ENCODE measurements at places on chromosomes 12 and 14.

- DNase-seq, result no peak
These were observed 30.2 kb downstream of the LEMD3 start for GRCh38 chr12:65199604-65200003.

- DNase-seq, result no peak
These were observed 6.0 kb upstream of the ACOT6 start for GRCh38 chr14:73606271-73606670.

GRCh38 chr12:21962236-21962635 is 21.0 kb upstream of the ABCC9 start:
- DNase-seq, result no peak

DNA sequence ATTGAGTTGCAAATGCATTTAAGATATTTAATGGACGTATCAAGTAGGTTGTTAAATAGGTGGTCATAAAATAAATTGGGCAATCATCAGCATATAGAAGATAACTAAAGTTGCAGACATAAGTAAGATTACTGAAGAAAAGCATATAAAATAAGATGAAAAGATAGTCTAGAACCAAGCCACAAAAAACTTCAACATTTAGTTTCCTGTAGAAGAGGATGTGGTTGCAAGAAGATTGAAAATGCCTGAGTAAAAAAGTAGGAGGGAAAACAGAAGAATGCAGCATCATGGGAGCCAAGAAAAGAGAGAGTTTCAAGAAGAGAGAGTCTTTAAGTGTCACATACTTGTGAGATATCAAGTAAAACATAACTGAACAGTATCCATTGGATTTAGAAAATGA is 17.6 kb upstream of the SLC16A7 start:
- DNase-seq, result no peak

DNA sequence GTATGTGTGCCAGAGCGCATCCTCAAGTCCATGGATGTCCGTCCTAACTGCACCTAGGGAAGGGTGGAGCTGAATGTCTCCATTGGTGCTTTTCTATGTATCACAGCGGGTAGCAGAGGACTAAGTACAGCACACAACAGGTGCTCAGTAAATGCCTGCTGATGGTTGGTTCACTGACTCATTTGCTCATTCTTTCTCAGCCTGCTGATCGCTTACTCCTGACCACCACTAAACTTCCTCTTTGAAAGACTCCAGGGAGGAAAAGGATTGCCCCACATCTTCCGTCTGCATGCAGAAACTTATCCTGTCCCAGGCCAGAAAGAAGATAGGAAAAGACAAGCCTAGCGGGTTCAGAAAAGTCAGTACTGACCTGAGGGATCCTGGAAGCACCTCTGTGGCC is 66.3 kb downstream of the B4GALNT3 start:
- DNase-seq, result no peak

DNA sequence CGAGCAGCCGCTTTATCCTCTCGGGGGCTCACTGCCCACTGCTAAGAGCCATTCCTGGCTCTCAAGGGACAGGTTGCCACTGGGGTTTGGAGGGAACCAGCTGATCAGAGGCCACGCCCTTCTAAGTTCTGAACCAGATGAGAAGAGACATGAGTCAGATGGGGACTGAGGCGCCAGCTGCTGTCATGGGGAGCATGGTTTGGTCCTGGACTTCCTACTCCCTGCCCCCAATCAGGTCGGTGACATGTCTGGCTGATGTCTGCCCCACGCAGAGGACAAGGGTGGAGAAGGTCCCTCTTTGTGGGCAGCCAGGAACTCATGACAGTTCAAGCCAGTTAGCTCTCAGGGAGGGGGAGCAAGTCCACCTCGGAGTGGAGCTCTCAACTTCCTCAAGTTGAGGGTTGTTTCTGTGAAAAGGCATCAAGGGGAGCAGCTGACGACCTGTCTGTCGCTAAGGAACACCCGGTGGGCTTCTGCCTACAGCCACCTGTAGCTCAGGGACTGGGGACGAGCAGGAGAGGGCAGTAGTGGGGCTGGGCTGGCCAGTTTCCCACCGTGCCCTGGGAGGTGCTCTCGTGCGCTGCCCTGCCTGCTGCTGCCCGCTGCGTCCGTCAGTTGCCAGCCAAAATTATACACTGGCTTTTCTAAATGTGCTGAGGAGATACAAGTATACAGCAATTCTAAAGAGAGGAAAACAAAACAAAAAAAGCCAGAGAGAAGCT is 20.5 kb downstream of the PSMC1 start:
- no peak for DNase-seq

GRCh38 chr12:11615481-11615880 is 34.0 kb upstream of the ETV6 start:
- no peak for DNase-seq

DNA sequence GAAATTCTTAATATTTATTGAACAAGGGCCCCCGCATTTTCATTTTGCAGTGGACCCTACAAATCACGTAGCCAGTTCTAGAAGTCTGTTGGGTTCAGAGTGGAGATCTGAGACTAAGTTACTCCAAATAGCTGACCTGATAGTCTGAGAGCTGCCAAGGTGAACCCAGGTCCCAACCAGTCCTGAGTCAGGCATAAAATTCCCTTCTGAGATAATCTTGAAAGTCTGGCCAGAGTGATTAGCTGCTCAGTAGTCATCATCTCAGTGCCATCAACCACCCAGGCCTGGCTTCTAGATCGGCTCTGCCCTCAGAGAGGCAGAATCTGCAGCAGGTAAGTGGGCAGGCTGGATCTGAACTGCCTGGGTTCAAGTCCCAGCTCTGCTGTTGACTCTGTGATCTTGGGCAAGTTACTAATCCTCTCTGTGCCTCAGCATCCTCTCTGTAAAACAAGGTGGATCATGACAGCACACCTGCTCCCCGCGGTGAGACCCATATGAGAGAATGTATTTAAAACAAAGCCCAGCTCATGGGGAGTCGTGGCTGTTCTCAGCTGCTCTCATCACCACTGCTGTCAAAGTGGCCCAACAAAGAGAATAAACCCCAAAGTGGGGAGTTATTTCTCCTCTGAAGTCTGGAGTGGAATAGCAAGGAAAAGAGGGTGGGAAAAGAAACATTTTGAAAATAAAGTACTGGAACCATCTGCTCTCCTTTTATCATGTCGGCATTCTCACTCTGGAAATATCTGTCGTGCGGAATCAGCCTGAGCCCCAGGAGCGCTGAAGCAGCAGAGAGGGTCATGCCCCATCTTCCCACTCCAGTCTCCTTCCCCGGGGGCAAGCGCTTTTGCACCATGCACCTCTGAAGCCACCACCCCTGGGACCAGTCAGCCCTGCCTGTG is 193.3 kb downstream of the DPF3 start:
- no peak for DNase-seq

DNA sequence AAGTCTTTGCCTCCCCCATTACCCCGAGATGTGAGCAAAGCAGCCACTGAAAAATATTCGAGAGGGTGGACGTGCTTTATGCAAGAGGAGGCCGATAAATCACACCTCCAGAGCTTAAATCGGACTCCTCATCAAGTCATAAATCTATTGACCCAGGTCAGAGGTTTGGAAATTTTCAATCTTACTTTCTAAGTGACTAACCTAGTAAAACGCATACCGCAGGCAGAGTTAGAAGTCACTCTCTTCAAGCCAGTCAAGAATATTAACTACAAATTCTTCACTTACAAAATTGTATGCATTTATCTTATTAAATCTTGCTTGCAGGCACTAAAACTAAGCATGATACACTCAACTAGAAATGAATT is 34.9 kb downstream of the GPHB5 start:
- DNase-seq, result no peak

DNA sequence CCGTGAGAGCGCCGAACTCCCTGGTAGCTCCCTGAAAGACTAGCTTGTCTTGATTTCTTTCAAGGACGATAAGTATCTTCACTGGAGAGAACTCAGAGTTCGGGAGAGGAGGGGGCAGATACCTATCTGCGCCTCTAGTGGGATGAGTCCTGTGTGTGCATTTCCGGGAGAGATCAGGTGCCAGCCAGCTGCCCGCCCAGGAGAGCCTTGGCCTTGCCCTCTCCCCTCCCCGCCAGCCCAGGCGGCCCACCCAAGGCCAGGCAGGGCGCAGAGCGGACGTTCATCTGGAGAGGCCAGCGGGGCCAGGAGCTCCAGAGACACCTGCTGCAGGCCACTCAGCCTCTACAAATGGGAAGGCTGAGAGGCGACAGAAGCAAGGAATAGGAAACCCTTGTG is 1.0 kb downstream of the CD9 start:
- DNase-seq, result no peak

- no peak for DNase-seq
These were observed 5.9 kb downstream of the TBX3 start for GRCh38 chr12:114678028-114678427.

GRCh38 chr12:109738209-109738608 is 24.6 kb downstream of the FAM222A start:
- DNase-seq, result no peak

DNA sequence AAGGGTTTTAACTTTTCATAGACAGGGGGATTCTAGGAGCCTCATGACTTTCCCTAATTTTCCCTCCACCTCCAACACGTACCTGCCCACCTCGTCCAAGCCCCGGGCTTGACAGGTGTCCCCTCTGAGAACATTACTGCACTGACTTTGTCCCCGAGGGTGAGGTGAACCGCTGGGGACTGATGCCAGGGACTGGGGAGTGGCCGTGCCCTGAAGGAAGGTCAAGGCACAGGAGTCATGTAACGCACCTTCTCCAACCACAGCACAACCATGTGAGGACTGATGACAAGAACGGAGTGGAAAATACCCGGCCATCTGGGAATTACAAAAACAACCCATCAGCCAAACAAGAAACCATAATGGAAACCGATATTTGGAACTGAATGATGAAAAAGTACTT is 214.7 kb upstream of the C14orf180 start:
- DNase-seq, result no peak

DNA sequence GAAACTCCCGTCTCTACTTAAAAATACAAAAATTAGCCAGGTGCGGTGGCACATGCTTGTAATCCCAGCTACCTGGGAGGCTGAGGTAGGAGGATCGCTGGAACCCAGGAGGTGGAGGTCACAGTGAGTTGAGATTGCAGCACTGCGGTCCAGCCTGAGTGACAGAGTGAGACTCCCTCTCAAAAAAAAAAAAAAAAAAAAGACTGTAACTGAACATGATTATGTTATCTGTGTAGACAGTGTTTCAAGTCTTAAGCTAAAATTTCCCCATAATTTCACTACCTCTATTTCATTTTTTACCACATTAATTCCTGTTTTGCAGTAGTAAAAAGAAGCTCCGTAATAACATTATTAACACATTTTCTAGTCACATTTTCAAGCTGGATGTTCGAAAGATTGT is 5.4 kb downstream of the PLBD1 start:
- DNase-seq, result no peak

DNA sequence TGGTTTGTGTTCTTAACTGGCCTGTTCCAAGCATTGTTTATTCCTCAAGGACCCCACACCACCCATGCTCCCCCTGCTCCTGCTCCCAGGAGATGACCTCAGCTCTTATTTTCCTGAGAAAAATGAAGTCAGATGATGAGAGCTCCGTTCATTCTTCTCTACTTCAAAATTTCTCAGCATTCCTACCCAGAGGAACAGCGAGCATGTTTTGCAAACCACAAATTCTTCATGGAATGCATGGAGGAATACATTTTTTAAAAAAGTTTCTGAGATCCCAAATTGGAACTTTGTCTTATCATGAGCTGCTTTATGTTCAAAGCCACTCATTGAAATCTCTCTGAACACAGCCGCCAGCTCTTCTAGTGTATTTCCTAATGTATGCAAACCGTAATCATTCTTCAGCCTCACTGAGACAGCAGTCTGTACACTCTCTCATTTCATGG is 44.9 kb downstream of the SYNE2 start:
- no peak for DNase-seq

DNA sequence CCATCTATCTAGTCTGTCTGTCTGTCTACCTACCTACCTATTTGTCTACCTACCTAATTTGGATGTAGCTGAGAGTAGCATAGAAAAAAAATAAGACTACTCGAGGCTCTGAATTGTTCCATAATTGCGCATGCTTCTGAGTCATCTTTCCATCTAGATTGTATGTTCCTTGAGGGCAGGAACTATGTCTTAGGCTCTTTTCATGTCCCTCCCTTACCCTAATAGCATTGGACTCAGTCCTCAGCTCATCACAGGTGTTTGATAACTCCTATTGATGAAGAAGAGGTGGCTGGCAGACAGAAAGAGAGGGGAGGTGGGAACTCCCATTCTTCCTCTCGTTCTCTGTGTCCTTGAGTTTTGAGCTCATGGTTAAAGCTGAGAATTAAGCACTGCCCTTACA is 263.7 kb downstream of the TTC6 start:
- no peak for DNase-seq

DNA sequence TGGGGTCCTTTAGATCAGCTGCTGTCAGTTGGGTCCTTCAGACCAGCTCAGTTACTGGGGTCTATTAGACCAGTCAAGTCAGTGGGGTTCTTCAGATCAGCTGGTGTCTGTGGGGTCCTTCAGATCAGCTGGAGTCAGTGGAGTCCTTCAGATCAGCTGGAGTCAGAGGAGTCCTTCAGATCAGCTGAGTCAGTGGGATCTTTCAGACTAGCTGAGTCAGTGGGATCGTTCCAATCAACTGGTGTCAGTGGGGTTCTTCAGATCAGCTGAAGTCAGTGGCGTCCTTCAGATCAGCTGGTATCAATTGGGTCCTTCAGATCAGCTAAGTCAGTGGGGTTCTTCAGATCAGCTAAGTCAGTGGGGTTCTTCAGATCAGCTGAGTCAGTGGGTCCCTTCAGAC is 14.7 kb upstream of the LPCAT3 start:
- DNase-seq, result no peak
